ENCODE measurements at places on chromosomes 4 and X. TPM values are rescaled to one million over a fixed set of nuclear protein-coding genes. Genes with fewer than 3 reads are reported as not detected.
A peak's percentile ranks its signal among the peaks of the same experiment; 100 is the strongest.

Gene C1QTNF7
- not detected for total RNA-seq

Gene STS
- 1.2 TPM for total RNA-seq

Gene SPANXN2
- not detected for total RNA-seq

DNA sequence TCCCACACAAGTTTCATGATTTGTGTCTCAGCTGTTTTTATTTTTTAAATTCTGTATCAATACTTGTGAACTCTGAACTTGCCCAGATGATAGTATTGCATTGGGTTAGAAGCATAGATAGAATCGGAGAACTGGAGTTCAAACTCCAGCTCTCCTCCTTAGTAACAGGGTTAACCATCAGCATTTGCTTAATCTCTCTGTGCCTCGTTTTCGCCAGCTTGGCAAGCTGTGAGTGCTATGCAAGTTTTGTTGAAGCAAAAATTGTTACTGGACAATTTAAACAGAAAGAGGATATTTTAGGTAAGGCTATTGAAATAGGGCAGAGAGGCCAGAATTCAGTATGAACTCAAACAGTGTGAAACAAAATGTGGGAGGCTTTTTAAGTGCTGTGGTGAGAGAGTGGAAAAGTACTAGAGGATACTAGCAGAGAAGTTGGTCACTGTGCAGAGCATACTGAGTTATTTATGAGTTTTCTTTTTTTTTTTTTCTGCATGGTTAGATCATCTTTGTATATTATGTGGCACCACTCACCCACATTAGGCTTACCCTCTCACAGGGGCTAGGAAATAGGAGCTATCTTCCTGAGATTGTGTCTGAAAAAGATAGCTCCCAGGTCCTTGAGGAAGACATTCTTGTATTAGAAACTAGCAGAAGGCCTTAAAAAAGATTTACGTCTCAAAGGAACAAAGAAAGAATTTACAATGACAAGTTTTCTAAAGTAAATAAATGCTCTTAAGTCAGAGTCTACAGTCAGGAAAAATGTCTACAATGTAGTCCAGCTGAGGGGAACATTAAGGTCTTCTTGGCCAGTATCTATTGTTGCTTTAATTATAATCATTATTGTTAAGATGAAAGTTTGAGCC lies 1126.6 kb downstream of the FAT4 start:
- H3K27ac ChIP-seq, result no peak overlapping the region
- H3K4me1 ChIP-seq, result no peaks in the 10 kb centered on the region
- no peaks in the 10 kb centered on the region for H3K27me3 ChIP-seq
- H3K36me3 ChIP-seq, result no peaks in the 10 kb centered on the region
- no peak for DNase-seq
- H3K4me3 ChIP-seq, result no peak overlapping the region

GRCh38 chr4:164572877-164573279 lies 181.1 kb upstream of the SMIM31 start:
- DNase-seq, result no peak
- no peaks in the 10 kb centered on the region for H3K36me3 ChIP-seq
- no peak overlapping the region for H3K27ac ChIP-seq
- H3K4me1 ChIP-seq, result no peaks in the 10 kb centered on the region
- H3K27me3 ChIP-seq, result no peaks in the 10 kb centered on the region

Gene PPARGC1A
- not detected for total RNA-seq

Gene SMIM14
- 9.3 TPM for total RNA-seq

DNA sequence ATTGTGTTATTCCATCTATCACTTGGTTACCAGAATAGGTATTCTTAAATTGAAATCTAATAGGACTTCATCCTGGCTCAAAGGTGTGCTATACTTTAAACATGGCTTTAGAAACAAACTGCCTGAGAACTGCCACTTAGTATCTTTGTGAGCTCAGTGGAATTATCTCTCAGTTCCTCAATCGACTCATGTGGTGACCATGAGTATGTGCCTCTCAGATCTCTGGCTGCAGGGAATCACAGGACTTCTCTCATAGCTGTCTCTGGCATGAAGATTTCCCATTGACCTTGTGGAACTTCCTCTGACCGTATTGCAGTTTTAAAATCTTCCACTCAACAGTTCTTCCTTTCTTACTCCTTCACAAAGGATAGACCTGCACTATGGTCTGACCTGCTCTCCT lies 681.9 kb upstream of the BOD1L1 start:
- H3K4me3 ChIP-seq, result no peak overlapping the region
- no peak overlapping the region for H3K27ac ChIP-seq
- no peak for DNase-seq
- H3K27me3 ChIP-seq, result no peaks in the 10 kb centered on the region
- no peaks in the 10 kb centered on the region for H3K4me1 ChIP-seq

GRCh38 chrX:136318895-136319597 lies 18.3 kb downstream of the ADGRG4 start:
- H3K36me3 ChIP-seq, result no peaks in the 10 kb centered on the region
- no peak overlapping the region for H3K27ac ChIP-seq
- H3K4me1 ChIP-seq, result no peaks in the 10 kb centered on the region
- no peak overlapping the region for H3K4me3 ChIP-seq
- H3K27me3 ChIP-seq, result no peaks in the 10 kb centered on the region

DNA sequence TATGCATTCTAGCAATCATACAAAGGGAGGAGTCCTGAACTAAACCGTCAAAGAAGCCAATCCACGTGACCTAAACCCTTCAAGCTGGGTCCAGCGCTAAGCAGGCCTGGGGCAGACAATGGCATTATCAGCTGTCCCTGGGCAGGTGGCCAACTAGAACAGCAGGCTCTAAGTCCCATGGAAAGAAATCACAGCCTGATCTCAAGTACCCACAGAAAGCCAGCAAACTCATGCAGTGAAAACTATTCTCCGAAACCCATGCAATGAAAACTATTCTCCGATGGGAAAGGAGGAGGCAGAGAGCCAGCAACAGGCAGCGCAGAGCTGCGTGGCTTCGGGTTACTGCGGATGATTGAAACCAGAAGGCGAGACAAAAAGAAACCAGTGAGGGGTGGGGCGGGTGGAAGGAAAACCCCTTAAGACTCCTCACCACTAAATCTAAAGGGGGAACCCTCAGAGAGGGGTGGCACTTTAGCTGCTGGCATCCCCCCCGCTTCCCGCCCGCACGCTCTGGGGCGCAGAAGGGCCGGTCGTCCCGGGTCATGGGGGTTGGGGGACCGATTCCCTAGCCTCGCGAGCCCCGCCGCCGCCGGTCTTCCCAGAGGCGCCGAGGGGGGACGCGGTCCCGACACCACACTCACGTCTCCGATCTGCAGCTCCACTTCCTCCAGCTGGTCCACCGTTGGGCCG lies 567 bp downstream of the C4orf46 start:
- peak; percentile 24 for DNase-seq
- peaks cover 2% of the 10 kb centered on the region for H3K36me3 ChIP-seq
- H3K27ac ChIP-seq, result peak overlapping the region; percentile 95
- peak overlapping the region; percentile 97 for H3K4me3 ChIP-seq

Gene ADH1C
- total RNA-seq, result not detected

- no peak for DNase-seq
- H3K36me3 ChIP-seq, result no peaks in the 10 kb centered on the region
- no peak overlapping the region for H3K27ac ChIP-seq
- H3K4me1 ChIP-seq, result no peaks in the 10 kb centered on the region
- no peak overlapping the region for H3K4me3 ChIP-seq
Measured at GRCh38 chrX:73799888-73800287, 236.9 kb downstream of the CHIC1 start.

DNA sequence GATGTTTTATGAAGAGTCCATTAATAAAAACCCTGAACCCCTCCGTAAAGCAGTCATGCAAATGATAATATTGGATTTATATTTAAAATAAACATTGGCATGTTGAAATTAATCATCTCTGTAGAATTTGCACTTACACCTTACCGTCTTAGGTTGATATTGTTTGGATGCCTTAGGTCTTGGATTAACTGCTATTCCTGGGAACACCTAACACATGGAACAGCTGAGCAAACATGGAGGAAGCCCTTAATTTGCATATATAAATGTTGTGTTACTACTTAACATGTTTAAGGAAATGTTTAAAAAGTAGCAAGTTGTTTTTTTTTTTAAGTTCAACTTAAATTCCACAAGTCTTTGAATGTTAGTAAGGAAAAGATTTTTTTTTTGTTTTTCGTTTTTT lies 62.5 kb downstream of the NSD2 start:
- no peak for DNase-seq
- no peak overlapping the region for H3K4me3 ChIP-seq
- H3K36me3 ChIP-seq, result peaks cover 5% of the 10 kb centered on the region

Gene RPS6KA6
- total RNA-seq, result 0.30 TPM

Gene MAGEA8
- total RNA-seq, result not detected

DNA sequence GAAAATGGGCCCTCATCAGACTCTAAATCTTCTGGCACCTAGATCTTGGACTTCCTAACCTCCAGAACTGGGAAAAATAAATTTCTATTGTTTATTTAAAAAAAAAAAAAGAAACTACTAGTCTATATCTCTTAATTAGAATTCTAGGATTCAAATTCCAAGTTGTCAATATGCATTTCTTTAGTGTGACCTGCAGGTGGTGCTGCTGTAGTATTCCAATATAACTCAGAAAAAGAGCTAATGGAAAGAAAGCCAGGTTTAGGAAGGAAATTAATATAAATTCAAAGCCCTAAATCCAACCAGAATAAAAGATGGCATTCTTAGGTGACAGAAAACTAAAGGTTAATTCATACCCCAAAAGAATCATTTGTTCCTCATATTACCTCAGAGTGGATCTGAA lies 80.0 kb upstream of the NALF2 start:
- H3K27ac ChIP-seq, result no peak overlapping the region
- H3K36me3 ChIP-seq, result no peaks in the 10 kb centered on the region
- no peak overlapping the region for H3K4me3 ChIP-seq
- peaks cover 9% of the 10 kb centered on the region for H3K27me3 ChIP-seq
- no peaks in the 10 kb centered on the region for H3K4me1 ChIP-seq

DNA sequence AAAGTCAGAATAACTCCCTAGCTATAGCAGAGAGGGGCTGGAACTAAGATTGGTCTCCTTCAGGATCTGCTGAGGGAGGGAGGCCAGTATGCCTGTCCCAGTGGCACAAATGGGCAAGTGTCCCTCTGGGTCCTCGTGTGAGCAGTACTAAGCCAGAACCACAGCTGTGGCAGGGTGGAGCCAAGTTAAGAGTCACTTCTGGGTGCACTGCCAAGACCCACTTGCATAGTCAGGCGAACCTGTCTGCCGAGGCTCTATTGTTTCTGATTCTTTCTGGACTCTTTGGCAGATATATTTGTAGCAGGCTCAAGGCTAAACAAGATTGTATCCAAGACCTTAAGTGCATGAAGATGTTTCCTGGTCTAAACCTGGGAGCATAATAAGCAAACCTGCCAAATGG lies 1123.7 kb upstream of the POU3F4 start:
- DNase-seq, result no peak
- H3K4me3 ChIP-seq, result no peak overlapping the region
- no peaks in the 10 kb centered on the region for H3K27me3 ChIP-seq
- no peaks in the 10 kb centered on the region for H3K4me1 ChIP-seq

DNA sequence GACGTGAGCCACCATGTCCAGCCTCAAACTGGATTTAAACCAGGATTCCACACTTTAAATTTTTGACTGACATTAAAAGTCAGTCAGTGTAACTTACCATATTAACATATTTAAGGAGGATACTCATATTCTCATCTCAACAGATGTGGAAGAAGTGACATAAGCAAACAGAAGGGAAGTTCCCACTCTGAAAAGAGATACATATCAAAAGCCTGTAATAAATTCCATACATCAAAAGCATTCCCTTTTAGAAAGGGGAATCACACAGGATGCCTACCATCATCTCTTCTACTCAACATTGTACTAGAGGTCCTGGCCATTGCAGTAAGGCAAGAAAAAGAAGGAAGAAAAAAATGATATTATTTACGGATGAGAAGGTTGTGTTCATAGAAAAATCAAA lies 618.2 kb upstream of the DIPK2B start:
- H3K36me3 ChIP-seq, result peaks cover 2% of the 10 kb centered on the region
- H3K4me3 ChIP-seq, result no peak overlapping the region
- peak overlapping the region; percentile 51 for H3K27ac ChIP-seq

DNA sequence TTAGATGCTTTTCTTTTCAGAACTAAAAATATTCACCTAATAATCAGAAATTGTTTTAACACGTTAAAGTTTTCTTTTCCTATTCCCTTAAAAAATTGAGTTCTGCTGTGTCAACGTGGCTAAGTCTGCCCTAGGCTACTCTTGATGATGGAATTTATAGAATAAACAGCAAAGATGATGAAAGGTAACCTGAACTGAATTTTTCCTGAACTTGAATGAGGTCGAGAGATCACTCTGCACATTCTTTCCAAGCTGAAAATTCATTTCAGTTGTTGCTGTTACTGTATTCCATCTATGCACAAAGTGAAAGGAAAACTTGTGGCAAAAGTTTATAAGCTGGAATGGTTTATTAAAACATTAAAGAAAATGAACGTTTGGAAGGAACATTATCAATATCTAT lies 245.9 kb upstream of the GIMD1 start:
- H3K27ac ChIP-seq, result no peak overlapping the region
- no peaks in the 10 kb centered on the region for H3K27me3 ChIP-seq
- H3K36me3 ChIP-seq, result no peaks in the 10 kb centered on the region
- no peak overlapping the region for H3K4me3 ChIP-seq
- H3K4me1 ChIP-seq, result no peaks in the 10 kb centered on the region

GRCh38 chr4:102217345-102217744 lies 127.9 kb downstream of the SLC39A8 start:
- H3K27ac ChIP-seq, result no peak overlapping the region
- peaks cover 48% of the 10 kb centered on the region for H3K27me3 ChIP-seq
- H3K36me3 ChIP-seq, result peaks cover 3% of the 10 kb centered on the region
- no peak overlapping the region for H3K4me3 ChIP-seq
- no peak for DNase-seq

Gene SASH3
- total RNA-seq, result 114 TPM

DNA sequence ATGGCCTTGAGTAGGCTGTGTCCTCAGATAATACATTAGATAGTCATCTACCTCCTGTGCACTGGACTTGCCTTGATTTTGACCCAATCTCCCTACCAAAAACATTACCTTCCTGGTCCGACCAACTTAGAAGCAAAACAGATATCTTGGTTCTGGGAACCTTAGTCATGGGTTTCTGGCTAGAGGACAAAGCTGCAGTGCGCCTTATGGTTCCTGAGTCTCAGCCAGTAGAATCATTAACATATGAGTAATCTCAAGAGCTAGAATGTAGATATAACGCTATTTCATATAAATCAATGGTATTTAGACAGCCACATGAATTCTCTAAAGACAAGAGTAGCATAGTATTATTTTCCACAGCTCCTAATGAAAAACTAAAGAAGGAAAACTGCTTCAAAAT lies 83.1 kb downstream of the GRIA3 start:
- H3K4me1 ChIP-seq, result no peaks in the 10 kb centered on the region
- H3K4me3 ChIP-seq, result no peak overlapping the region
- no peaks in the 10 kb centered on the region for H3K27me3 ChIP-seq
- no peak overlapping the region for H3K27ac ChIP-seq

Gene ADH1B
- not detected for total RNA-seq

Gene HSD17B13
- total RNA-seq, result not detected

Gene AMBN
- not detected for total RNA-seq

GRCh38 chr4:148443512-148444295 lies 1.5 kb upstream of the NR3C2 start:
- no peaks in the 10 kb centered on the region for H3K27me3 ChIP-seq
- peak overlapping the region; percentile 100 for H3K27ac ChIP-seq
- peaks cover 42% of the 10 kb centered on the region for H3K4me1 ChIP-seq
- H3K36me3 ChIP-seq, result no peaks in the 10 kb centered on the region
- peak; percentile 20 for DNase-seq

GRCh38 chr4:140243278-140243753 lies 89.3 kb upstream of the MAML3 start:
- peaks cover 28% of the 10 kb centered on the region for H3K27me3 ChIP-seq
- peak overlapping the region; percentile 19 for H3K27ac ChIP-seq
- DNase-seq, result no peak
- no peaks in the 10 kb centered on the region for H3K36me3 ChIP-seq
- peak overlapping the region; percentile 21 for H3K4me3 ChIP-seq

Measured in T-helper 17 cell (primary cell).